GM12878 (cell line): ENCODE measurements at places on chromosomes 5 and 9. TPM values are rescaled to one million over a fixed set of nuclear protein-coding genes. Genes with fewer than 3 reads are reported as not detected.
A peak's percentile ranks its signal among the peaks of the same experiment; 100 is the strongest.

DNA sequence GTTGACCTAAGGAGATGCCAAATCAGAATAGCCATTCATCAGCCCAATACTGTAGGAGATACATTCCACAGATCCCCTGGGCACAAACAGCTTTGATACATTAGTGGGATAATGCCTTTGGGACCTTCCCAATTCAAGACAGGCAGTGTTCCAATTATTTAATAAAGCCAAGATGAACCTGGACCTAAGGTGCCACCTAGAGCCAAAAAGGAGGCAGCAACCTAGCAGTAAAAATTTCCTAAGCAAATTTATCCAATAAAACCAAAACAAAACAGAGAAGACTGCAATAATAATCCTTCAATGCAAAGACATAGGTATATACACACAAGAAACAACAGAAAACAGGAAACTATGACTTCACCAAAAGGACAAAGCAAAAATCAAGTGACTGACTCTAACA, 253.0 kb downstream of the HINT1 start:
- no peak for DNase-seq

- no peak for DNase-seq
Measured at GRCh38 chr5:63805151-63805550, 157.1 kb downstream of the HTR1A start.

DNA sequence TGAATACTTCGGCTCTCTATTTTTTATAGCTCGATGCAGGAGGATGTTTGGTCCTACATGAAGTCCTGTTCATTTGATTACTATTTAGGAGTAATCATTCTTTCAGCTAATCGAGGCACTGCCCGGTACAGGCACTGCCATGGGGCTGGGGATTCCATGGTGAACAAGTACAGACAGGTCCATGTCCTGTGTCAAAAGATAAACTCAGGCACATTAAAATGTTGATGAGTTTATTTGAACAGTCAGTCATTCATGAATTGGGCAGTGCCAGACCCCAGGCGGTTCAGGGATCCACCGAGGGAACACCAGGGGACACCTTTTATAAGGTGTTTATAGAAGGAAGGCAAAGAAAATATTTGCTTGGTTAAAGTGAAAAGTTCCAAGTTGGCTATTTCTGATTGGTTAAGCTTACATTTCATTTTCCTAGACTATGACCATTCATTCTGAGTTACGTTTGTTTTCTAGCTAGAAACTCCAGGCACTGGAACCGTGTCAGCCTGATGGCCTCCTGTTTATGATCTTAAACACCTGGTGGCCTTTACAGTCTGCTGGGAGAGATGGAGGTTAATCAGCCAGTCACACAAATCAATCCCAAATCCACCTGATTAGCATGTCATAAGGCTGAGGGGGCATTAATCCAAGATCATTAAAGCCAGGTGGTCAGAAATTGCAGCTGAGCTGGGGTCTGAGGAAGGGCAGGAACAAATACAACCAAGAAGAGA, 47.0 kb upstream of the TDRD7 start:
- DNase-seq = no peak

DNA sequence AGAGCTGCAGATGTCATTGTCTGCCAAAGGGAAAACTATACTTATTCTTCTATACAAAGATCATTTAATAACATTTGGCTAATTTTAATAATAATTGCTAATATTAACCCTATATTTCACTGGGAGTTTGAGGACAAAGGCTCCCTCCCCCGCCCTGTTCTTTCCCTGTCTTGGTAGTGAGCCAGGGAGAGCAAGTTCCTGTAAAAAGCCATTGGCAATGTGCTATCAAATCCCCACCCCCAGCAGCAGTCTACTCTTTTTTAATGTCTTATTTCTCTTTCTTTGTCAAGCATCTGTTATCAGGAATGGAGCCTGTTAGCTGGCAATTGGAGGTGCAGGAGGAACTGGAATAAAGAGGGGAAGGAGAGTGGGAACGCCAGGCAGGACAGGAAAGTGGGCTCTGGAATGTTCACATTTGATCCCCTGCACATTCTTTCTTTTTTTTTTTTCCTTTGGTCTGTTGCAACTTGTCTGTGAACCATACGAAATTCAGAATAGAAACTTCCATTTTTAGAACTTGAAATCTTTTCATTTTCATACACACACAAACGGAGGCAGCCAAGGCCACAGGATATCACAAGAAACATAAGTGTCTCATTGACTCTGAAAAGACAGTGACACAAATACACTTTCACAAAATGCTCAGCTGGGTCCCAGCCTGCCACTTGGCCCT, 664.8 kb upstream of the ZNF608 start:
- peak; percentile 50 for DNase-seq

The PCDHGC3 gene
- 19.0 and 22.0 TPM in 2 replicates for polyA plus RNA-seq

The CAVIN4 gene
- 0.05 TPM in 1 of 2 replicates, not detected in the other for polyA plus RNA-seq
